ENCODE measurements at places on chromosomes 16 and 17.

- no peak for DNase-seq
These were observed 13.3 kb upstream of the KPNB1 start for GRCh38 chr17:47636273-47637030.

DNA sequence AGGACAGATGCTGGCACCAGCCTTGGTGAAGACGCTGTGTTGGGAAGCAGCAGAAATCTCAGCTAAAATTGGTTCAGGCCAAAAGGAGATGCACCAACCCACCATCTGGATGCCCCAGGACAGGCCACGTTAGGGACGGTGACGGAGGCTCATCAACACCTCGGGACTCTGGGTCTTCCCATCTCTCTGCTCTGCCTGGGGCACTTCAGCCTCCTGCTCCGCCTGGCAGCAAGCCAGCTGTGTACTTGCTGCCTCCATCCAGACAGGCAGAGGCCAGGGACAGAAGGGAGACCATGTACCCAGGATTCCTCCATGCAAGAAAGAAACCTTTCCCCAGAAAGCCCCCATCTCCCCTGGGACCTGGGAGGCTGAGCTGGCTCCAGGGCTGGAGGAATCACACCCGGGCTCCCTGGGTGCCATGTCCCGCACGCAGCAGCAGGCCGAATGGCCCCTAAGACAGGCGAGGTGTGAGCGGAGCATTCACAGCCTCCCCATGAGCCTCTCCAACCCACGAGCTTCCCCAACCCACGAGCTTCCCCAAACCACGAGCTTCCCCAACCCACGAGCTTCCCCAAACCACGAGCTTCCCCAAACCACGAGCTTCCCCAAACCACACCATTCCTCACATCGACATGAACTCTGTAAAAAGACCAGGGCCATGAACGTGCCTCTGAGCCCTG, 274.5 kb downstream of the C16orf95 start:
- DNase-seq = no peak

DNA sequence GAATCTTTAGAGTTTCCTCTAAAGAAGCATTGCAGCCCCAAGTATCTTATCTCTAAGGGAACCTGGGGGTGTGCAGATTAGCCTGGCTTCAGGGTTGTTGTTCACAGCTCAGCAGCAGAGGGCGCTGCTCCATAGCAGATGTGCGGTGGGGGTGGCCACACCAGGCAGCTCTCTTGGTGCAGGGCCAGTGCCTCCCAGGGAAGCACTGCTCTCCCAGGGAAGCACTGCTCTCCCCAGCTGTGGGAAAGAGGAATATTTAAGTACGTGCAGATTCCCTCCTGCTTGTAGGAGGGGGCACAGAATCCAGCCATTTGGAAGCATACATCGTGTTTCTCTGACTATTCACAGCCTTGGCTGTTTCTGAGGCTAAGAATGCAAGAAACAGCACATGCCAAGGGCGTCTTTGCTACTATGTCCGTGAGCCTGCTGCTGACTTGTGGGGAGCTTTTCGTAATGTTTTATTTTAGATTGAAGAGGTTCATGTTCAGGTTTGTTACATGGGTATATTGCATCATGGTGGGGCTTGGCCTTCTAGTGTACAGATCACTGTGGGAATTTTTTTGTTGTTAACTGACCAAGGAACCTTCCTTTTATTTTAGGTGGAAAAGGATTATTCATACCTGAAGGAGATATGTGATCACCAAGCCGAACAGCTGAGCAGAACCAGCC, 217.8 kb downstream of the SPECC1 start:
- peak; percentile 91 for DNase-seq

DNA sequence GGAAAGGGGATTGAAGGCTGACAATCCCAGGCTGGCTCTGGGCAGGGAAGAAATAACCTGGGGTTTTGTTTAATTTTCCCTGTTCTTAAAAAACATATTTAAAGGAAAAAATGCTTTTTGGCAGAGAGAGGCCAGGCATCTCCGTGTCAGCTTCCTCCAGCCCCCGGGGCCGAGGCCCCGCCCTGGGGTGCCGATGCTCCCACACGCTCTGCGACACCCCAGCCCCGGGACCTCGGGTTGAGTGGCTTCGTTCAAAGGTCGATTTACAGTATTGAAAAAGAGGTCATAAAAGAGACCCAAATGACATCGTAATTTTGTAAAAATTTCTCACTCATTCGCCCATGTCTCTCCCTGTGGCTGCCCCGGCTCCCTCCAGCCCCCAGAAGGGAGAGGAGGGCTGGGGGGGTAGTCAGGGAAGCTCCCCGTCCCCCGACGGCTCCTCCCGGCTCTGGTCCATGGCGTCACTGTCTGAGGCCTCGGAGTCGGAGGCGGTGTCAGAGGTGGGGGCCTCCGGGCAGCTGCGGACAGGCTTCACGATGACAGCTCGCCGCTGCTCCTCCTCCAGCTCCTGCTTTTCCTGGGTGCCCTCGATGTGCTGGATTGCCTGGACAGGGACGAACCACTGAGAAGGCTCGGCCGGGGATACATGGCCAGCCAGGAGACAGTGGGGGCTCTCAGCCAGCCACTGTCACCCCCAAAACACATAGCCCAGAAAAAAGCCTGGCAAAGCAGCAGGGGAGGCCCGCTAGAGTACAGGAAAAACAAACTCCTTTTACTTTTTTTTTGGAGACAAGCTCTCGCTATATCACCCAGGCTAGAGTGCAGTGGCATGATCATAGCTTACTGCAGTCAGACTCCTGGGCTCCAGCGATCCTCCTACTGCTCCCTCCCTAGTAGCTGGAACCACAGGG, 14.9 kb downstream of the TFAP4 start:
- no peak for DNase-seq

DNA sequence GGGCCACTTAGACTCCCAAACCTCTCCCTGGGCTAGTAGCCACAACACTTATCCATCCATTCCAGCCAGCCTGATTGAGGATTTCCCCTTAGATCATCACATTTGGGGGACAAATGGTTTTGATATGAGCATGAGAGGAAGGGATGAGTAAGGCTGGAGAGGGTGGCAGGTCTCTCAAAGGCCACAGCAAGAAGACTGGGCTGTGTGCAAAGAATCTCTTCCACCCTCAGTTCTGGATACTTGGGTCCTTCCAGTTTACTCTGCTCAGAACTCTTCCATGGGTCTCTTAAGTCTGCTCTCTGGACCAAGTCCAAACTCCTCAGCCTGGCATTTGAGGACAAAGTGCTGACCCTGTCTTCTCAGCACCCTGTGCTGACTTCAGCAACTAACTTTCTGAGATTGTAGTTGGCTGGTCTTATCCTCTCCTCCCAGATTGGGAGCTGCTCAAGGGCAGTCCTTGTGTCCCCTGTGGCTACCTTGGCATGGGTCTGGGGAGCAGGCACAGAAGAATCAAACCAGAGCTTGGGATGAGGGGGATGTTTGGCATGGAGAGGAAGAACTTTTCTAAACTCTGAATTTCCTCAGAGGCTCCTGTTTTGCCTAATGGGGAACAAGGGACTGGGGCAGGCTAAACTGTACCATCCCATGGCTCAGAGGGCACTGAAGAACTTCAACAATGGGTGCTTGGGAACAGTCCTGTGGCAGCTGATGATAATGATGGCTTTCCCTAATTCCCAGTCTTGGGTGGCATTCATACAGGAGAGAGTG, 3.1 kb upstream of the NFATC3 start:
- DNase-seq = no peak

GRCh38 chr17:42337442-42337841, 49.1 kb downstream of the STAT5A start:
- peak; percentile 89 for DNase-seq

- no peak for DNase-seq
These were observed 21.6 kb downstream of the FOXF1 start for GRCh38 chr16:86531641-86532525.

DNA sequence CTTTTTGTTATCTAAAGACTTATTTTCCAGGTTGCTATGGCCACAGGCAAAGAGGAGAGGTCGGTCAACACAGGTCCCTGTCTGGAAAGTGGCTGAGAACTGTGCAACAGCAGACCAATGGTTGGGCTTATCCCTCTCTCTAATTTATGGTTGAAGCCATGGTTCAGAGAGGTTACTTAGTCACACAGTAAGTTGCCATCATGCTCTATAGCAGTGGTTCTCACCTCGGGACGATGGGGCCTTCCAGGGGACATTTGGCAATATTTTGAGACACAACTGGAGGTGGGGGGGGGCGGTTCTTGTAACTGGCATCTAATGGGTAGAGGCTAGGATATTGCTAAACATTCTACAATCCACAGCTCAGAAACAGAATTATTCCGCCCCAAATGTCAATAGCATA, 842 bp upstream of the LDAF1 start:
- no peak for DNase-seq

GRCh38 chr16:89316701-89317100, 99.2 kb downstream of the ZNF778 start:
- DNase-seq = no peak

GRCh38 chr16:68732741-68733399, 4.2 kb upstream of the CDH1 start:
- no peak for DNase-seq

Data from AG08395 (cell line).